ENCODE measurements at places on chromosomes 1 and 21. TPM values are rescaled to one million over a fixed set of nuclear protein-coding genes. Genes with fewer than 3 reads are reported as not detected.

Gene MTX1
- 105 TPM for total RNA-seq

Gene NBPF10
- 1.1 TPM for total RNA-seq

Gene PLEKHG5
- total RNA-seq: 8.9 TPM

Gene PRRX1
- total RNA-seq: 41.2 TPM
